ENCODE measurements at places on chromosomes 13 and 19.

DNA sequence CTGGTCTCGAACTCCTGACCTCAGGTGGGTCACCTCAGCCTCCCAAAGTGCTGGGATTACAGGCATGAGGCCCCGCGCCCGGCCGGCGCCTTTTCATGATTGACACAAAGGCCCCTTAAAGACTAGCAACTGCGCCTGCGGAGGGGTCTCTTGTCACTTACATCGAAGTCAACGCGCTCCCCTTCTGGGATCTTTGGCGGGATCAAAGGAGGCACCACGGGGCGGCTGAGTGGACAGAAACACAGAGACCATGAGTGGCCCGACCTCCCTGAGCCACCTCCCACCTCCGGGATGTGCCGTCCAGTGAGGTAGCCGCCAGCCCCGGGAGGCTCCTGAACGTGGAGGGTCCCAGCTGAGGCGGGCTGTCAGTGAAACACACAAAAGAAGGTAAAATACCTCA lies 7.3 kb downstream of the TNNT1 start:
- DNase-seq = no peak

GRCh38 chr13:103430368-103430767 lies 364.2 kb upstream of the SLC10A2 start:
- no peak for DNase-seq

DNA sequence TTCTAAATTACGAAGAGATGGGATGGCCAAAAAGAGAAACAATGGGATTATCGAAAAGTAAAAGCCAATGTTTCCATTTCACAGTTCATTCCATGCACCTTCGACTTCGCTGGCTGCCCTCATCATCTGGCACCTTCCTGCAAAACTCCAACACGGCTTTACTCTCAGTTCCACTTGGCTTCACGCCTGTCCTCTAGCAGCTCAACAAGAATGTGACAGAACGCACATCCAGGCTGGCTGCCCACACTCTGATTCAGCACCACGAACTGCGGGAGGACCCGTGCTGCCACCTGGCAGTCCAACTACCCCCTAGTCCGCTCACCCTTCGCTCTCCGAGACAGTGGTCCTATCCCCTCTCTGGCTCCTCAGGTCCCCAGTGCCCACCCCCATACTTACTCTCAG lies 11.7 kb downstream of the ATP7B start:
- DNase-seq = no peak

- DNase-seq = no peak
These were observed 141.7 kb downstream of the EFNB2 start for GRCh38 chr13:106393776-106394175.

DNA sequence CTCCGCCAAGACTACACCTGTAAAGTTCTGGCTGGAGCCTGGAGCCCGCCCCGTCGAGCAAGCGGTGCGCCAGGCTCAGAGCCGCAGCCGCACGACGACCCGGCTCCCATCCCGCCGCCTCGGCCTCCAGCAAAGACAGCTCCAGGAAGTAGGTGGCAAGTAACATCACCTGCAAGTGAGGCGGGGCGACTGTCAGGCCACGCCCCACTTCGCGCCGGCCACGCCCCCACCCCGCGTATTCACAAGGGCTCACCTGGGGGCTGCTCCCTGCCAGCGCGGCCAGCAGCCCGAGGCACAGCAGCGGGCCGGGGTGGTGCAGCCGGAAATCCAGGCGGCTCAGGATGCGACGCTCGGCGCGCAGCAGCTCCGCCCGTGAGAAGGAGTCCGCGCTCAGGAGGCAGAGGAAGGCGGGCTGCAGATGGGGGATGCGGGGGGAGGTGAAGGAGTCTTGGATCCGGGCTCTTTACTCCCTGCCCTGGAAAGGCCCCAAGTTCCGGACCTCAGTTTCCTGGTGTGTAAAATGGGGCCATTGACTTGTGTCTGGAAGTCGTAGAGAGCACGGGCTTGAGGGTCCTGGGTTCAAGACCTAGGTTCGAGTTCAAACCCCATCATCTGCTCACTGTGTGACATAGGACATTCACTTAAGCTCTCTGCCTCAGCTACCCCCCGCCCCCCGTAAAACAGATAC lies 3.2 kb downstream of the CCNP start:
- DNase-seq = no peak

DNA sequence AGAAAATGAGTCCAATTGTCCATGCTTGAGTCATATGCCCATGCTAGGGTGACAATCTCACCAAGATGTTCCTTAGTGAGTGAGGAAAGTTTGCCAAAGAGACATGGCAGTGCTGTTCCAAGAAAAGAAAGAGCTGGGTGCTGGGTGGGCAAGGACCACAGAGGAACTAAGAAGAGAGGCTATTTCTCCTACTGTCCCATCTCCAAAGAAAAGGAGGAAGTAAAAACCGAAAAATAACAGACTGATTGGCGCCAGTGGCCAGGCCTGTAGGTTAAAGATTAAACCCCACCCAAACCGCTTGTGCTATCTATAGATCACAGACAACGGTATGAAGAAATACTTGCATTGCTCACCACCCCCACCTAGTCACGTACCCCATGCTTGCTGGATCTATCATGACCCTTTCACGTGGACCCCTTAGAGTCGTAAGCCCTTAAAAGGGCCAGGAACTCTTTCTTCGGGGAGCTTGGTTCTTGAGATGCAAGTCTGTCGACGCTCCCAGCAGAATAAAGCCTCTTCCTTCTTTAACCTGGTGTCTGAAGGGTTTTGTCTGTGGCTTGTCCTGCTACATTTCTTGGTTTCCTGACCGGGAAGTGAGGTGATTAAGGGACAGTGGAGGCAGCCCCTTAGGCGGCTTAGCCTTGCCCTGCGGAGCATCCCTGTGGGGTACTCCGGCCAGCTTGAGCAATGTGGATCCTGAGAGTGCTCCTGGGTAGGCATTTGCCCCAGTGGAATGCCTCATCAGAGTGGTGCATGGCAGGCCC lies 606.5 kb downstream of the UQCRFS1 start:
- DNase-seq = no peak

GRCh38 chr13:38024431-38024830 lies 154.9 kb upstream of the TRPC4 start:
- no peak for DNase-seq

GRCh38 chr19:56476093-56476492 lies 1.1 kb downstream of the ZNF667 start:
- DNase-seq = no peak

DNA sequence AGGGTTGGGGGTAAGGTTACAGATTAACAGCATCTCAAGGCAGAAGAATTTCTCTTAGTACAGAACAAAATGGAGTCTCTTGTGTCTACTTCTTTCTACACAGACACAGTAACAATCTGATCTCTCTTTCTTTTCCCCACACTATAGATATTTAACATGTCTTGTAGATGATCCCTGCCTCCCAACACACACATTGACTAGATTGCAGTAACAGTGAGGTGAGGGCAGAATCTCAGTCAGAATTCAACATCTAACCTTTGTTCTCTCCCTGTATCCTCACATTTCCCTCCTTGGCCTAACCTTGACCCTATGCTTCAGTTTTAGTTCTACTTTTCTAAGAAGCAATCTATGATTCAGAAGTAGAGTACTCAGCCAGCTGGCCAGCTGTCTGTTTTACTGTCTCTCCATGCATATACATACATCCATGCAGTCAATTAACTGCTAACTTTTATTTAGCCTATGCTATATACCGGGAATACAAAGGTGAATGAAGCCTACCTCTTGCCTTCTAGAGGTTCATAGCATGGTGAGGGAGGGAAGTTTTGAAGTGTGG lies 18.1 kb downstream of the DNAJC15 start:
- no peak for DNase-seq

GRCh38 chr13:114010401-114011101 lies 36.7 kb upstream of the C13orf46 start:
- no peak for DNase-seq

GRCh38 chr13:66159511-66159910 lies 1070.6 kb downstream of the PCDH9 start:
- no peak for DNase-seq

DNA sequence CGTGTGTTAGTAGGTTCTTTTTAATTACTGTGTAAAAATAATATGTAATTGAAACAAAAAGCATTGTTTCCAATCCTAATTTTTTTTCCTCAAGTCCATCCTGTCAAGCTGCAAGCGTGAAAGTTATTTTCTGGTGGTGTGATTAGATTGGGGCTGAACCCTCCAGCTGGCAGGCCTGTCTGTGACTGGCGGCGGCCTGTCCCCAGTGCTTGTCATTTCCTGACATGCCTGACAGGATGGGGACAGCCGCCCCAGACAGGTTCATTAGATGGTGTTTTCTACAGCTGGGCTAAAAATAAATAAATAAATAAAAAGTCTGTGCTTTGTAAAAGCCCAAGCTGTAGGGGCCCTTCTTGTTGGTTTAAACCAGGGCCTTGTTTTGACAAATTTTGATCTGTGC lies 53.7 kb upstream of the MAB21L1 start:
- no peak for DNase-seq

- DNase-seq = peak; percentile 91
These were observed at the start of gene MIR17HG for GRCh38 chr13:91347202-91347995. Gene MIR17HG, plus strand, starts transcription at chr13:91347687.

All from bone marrow (tissue), 2 donors.